Mesenchymal stem cell (in vitro differentiated cells and primary cell): ENCODE measurements at places on chromosomes 5 and 9.

GRCh38 chr9:16128003-16128402, 575.2 kb downstream of the CCDC171 start:
- H3K4me1 ChIP-seq: no peaks in the 10 kb centered on the region
- H3K4me3 ChIP-seq: no peak overlapping the region
- no peak for DNase-seq
- no peak overlapping the region for H3K27ac ChIP-seq

DNA sequence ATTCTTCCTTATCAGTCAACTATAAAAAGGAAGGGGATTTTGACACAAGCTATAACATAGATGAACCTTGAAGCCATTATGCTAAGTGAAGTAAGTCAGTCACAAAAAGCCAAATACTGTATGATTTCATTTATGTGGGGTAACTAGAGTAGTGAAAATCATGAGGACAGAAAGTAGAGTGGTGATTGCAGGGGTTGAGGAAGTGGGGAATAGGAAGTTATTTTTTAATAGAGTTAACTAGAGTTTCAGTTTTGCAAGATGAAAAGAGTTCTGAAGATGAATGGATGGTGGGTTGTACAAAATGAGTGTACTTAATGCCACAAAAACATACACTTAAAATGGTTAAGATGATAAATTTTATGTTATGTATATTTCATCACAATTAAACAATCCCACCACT, 65.4 kb upstream of the FAM174A start:
- no peaks in the 10 kb centered on the region for H3K27me3 ChIP-seq
- no peak overlapping the region for H3K4me3 ChIP-seq
- peaks cover 1% of the 10 kb centered on the region for H3K4me1 ChIP-seq
- DNase-seq: no peak

GRCh38 chr9:106019039-106019680, 324.8 kb downstream of the TMEM38B start:
- DNase-seq: no peak
- H3K27ac ChIP-seq: no peak overlapping the region
- H3K4me1 ChIP-seq: no peaks in the 10 kb centered on the region
- no peaks in the 10 kb centered on the region for H3K36me3 ChIP-seq
- no peaks in the 10 kb centered on the region for H3K27me3 ChIP-seq

DNA sequence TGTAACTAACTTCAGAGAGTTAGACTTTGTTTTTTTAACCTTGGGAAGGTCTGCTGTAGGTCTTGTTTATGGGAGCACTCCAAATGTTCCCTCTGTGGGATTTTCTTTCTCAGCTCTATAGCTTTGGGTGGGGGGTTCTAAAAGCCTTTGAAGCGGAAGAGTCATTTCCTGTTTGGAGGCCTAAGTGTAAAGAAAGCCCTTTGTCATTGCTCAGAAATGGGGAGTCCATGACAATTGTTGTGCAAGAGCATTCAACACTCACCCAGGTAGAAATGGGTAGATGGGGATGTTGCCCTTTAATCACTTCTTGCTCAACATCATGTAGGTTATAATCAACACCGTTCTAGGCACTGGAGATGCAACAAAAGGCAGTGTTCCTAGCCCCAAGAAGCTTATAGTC, 30.3 kb upstream of the MAST4 start:
- no peaks in the 10 kb centered on the region for H3K36me3 ChIP-seq
- no peaks in the 10 kb centered on the region for H3K4me1 ChIP-seq
- no peak for DNase-seq
- H3K27ac ChIP-seq: no peak overlapping the region
